Left renal cortex interstitium (tissue), 4 donors: ENCODE measurements at places on chromosomes 1 and 21. TPM values are rescaled to one million over a fixed set of nuclear protein-coding genes. Genes with fewer than 3 reads are reported as not detected.

DNA sequence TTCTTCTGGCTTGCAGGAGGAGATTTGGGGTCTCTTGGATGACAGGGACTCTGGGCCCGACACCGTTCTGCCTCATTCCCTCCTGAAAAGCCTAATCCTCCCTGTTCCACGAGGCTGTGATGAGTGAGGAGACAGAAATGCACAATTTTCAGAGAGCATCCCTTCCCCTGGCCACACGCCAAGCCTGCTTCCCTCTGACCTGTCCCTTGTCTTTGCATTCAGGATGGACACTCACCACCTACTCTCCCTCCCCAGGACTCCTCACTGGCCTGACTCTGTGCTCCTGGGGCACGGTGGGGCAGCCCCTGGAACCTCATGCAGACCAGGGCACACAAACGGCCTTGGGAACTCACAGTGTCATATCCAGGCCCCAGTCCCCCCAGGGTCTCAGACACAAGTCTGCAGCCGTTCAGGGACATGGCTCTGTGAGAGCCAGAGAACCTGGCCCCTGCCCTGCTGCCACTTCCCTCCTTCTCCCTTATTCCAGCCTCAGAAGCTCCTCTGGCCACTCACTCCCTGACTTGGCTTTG lies 3.5 kb upstream of the PRAMEF12 start:
- DNase-seq = no peak

- DNase-seq = no peak
Measured at GRCh38 chr1:201944639-201945038, 1.7 kb downstream of the LMOD1 start.

DNA sequence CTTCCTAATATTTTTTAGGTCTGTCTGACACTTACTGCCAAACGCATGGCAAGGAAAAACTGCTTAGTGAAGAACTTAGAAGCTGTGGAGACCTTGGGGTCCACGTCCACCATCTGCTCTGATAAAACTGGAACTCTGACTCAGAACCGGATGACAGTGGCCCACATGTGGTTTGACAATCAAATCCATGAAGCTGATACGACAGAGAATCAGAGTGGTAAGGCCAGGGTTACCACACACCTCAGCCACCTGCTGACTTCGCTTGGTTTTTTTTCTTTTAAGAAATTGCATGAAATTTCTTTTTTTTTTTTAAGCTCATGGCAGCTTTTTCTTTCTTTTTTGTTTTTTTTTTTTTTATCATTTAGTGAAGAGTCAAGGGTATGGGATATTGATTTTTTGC lies 17.2 kb downstream of the ATP1A1 start:
- no peak for DNase-seq

The OLFML3 gene
- 130 TPM for polyA plus RNA-seq

The PROK1 gene
- 0.60 TPM for polyA plus RNA-seq
